ENCODE measurements at places on chromosomes 12 and 14.

DNA sequence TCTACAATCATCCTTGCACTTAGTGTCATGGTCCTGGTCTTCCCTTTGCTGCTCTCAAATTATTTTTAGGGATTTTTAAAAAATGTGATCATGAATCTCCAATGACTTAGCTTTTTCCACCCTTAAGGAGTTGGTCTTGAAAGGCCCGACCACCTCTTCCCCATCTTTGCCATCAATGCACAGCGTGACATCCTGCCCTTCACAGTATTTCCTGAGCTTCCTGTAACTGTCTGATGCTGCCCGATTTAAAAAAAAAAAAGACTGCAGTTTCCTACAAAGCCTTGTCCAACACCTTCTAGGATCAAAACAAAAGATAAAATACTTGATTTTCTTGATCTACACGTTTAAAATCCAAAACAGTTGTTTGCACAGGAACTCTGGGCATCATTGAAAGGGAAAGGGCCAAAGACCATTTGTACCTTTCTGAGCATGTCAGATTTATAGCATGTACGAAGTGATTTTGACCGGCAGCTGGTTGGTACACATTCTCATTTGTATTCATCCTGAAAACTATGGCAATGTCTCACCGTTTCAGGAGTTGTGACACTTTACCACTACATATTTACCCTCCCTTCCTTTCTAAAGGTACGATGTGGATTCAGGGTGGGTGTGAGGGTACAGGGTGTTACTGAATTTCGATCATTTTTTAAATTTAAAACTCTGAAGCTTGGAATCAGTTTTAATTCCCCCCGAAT is 7.4 kb upstream of the ELK3 start:
- DNase-seq: no peak

DNA sequence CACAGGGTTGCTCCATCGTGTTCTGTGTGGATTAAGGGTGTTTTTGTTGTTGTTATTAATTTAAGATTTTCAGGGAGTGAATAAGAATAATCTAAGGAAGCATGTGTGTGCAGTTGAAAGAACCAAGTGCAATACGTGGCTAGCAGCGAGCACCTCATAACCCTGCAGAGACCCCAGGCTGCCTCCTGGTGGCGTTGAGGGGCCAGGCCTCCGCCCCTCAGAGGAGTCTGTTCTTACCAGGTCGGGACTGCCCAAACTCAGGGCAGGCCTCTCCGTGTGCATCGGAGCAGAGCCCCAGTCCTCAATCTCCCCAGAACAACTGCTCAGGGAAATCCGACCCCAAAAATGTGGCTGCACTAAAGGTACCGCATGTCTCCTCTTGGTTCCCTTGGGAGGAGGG is 36.8 kb downstream of the IL31 start:
- DNase-seq: no peak

GRCh38 chr12:56128670-56129205 is 671 bp downstream of the ESYT1 start:
- DNase-seq: peak; percentile 44

DNA sequence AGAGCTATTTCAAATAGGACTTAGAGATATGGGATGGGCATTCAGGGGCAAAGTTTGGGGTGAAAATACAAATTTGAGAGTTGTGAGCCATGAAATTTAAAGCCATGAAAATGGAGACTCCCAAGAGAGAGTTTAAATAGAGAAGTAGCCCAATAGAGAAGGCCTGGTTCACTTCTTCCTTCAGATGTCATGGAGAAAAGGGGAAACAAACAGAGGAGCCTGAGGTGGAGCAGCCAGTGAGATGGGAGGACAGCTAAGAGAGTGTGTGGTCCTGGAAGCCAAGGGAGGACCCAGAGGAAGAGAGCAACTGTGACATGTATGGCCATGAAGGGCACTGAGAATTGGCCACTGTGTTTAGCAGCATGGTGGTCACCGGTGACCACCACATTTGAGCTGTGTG is 12.3 kb upstream of the DYNLL1 start:
- DNase-seq: no peak

DNA sequence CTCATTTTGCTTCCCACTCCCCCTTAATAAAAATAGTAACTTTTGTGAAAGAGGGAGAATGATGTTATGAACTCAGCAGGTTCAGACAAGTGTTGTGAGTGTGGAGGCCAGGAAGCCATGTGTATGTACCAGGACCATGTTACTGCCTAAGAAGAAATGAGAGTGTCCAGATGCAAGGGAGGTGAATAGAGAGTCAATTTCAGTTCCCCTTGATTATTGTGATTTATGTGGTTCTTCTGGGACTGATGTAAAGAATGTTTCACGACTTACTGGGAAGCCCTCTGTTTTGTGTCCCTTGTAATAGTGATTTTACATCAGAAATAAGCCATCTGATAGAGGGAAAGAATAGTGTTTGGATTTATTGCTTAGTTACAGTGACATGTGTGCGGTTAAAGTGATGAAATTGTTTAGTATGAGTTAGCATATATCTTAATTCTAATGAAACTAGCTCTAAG is 32.5 kb downstream of the FBXO34 start:
- DNase-seq: no peak

Measured in C1 segment of cervical spinal cord (tissue), 14 donors.